ENCODE measurements at places on chromosomes 4 and X.

- DNase-seq, result no peak
These were observed 207.4 kb upstream of the MAOA start for GRCh38 chrX:43448688-43449087.

DNA sequence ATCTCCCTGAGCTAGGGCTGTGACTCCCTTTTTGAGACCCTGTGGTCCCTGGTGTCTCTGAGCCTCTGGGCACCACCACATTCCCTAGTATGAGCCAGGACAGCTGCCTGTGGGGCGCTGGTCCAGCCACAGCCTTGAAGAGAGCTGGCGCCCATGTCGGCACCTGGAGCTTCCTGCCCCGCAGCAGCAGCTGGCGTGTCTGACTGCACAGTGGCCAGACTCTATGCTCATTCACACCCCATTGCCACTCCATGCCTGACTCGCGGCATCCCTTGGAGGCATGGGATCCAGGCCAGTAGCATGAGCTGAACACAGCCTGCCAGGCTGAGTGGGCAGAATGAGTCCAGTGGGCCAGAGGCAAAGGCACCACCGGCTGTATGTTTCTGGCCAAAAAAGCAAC lies 8.3 kb upstream of the SPP1 start:
- DNase-seq, result no peak

- DNase-seq, result no peak
These were observed 418.5 kb upstream of the HS3ST1 start for GRCh38 chr4:11847167-11847566.

DNA sequence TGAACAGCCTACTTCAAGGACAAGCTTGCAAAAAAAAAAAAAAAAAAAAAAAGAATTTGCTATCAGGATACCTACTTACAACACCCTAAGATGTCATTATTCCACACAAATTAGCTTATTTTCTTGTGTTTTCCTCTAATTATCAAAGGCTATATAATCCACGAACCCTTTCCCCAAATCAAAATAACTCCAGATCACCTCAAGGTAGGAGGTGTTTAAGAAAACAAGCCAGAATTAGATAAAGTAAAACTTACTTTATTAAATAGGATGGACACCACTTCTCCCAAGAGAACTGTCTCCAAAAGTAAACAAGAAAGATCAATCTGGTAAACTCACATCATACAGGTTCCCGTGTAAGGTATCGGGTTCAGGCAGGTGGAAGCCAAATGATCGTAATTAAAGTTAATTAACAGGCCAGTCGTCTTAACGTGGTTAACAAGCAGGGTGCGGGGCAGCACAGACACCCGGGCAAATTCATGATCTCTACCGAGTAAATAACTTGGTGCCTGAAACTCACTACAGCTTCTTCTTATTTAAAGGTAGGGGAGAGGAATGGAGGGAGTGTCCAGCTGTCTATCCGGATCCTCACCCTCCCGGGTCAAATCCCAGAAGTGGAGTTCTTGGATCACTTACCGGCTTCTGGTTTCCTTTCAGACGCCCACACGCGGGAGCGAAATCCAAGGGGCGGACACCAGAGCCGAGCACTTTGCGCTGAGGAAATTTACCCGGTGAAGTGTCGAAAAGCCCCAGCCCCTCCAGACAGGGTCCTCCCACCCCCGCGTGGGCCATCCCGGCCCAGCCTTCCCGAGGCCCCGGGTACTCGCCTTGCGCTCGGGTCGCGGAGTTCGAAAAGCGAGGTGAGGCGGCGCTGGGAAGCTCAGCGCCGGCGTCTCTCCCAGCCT lies 708 bp downstream of the ARAP2 start:
- DNase-seq, result peak; percentile 45

DNA sequence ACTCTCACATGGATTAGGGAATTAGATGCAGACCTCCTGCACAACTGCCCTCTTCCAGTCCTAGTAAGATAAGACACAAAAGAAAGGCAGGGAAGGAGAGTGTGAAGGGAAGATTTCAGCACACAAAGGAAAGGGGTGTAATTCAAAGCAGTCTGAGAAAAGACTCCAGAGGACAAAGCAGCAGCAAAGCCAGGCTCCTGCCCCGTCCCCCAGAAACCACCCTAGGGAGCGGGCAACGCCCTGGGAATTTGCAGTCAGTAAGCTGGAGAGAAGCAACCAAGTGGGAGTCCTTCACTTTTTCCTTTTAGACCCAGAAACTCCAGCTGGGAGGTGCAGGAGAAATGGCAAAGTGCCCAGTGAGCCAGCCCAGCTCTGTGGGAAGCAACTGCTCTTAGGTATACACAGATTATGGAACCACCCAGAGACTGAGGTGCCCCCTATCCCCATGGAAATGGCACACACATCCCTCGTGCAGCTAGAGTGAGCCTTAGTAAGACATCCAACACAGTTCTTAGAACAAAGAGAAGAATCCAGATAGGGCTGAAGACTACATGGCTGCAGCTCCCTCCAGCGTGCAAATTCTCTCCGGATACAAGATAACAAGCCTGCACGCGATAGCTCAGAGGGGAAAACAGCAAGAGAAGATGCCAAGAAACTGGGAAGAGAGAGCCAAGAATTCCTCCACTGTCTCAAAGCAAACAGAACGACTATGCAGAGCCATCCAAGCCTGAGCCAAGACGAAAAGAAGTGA lies 26.5 kb upstream of the IRAK1 start:
- DNase-seq, result no peak

DNA sequence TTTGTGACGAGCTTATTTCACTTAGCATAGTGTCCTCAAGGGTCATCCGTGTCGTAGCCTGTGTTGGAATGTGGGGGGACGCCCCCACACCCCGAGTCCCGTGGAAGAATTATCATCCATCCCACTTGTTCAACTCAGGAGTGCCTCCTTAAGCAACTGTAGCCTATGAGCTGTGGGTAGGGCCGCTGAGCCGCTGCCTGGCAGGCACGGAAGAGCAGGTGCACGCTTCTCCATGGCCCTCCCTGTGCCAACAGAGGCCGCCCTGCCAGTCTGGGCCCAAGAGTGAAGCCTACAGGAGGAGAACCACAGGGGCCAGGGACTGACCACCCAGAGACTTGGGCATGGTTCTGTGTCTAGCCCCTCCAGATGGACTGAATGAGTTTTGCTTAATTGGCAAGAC lies 2.3 kb upstream of the RGS12 start:
- no peak for DNase-seq

DNA sequence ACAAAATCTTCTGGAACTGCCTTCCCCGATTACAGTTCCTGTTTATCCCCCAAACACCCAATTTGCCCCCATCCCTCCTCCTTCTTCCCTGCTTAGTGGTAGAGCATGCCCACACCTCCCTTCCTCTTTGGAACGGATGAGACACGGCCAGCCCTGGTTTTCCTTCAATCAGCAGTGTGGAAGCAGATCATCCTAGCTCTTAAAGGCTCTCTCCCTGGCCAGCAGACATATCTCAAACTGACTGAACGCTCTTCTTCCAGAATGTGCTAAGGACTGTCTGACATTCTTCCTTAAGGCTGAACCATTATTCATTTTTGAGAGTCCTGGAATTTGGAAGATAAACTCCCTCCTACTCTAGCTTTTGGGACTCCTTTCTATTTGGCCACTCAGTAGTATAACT lies 161.1 kb downstream of the TRIML1 start:
- no peak for DNase-seq

GRCh38 chr4:21680326-21680898 lies 268.2 kb downstream of the KCNIP4 start:
- no peak for DNase-seq

Data from glutamatergic neuron (in vitro differentiated cells).